ENCODE measurements at places on chromosomes 3 and 15.

DNA sequence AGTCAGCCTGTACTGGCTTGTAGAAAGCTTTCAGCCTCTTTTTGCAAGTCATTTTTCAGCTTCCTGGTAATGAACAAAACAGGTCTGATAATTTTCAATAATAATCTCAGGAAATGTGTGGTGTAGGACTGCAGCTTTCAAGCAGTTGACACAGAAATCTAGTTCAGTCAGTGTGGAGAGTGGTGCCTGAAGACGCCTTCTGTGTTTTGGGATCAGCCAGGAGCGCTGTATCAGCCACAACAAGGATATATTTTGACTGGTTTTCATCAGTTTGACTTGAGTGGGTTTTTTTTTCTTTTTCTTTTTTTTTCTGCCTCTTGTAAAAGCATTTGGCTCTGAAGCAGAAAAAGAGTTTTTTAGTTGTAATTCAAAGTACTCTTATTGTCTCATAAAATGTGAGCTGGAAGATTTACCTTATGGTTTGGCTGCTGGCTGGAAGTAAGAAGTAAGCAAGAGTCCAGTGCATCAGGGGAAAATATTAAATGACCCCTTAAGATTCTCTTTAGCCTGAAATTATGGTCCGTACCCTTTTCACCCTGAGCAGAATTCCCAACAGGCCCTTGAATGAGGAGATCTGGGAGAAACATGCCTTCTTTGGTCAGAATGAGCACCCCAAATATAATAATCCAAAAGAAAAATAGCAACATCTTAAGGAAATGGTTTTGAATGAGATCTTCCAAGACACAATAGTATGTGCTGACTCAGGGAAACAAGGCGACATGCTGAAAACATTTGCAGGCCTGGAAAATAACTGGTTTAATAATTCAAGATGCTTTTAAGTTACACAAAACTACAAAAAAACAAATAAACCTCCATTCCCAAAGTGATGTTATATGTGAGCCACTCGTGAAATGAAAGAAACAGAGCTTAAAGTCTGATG, 332.7 kb upstream of the ADAMTS9 start:
- no peak for DNase-seq

DNA sequence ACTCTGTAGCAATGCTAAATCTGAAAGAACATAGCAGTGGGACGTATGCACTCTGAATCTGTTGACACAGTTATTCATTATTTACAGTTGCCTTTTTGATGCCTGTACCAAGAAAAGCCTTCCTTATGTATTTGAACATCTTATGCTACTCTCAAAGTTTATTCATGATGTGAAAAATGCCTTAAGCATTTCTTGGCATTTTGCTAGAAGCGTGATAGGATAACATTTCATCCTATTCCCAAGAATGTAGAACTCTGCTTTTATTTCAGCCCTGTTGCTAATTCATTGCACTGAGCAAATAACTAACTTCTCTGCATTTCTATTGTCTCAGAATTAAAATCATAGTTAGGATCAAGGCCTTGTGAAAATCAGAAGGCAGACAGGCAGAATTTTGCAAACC, 105.5 kb downstream of the STRIT1 start:
- DNase-seq = no peak

GRCh38 chr3:132543011-132543739, 53.9 kb upstream of the ACKR4 start:
- no peak for DNase-seq

DNA sequence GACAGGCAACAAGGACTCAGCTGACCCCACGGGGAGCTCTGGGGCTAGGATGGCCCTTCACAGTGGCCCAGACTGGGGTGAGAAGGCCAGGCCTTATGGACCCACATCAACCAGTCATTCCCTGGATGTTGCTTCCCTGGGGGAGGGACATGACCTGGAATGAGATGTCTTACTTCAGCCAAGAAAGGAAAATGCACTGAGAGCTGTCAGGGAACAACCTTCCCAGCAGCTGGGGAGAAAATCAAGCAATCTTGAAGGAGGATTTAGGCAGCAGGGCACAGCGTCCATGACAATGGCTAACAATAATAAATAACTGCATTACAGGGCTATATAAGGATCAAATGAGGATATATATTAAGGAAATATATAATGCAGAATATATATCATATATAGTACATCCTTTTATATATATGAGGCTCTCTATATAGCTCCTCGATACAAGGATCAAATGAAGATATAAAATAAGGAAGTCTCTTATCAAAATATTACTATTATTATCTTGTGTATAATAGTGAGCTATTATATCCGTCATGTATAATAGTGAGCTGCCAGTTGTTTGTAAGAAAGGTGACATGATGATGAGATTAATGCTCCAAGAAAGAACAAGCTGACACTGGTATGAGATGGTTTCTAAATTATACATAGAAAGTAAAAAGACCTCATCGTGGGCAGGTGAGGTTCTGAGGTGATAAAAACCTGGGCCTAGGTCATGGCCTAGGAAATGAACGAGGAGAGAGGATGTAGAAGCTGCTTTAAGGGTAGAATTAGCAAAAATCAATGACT, 117.8 kb upstream of the LIPC start:
- no peak for DNase-seq
